ENCODE measurements at places on chromosomes 3 and 15. TPM values are rescaled to one million over a fixed set of nuclear protein-coding genes. Genes with fewer than 3 reads are reported as not detected.

GRCh38 chr3:151093905-151094304, 8.4 kb downstream of the MED12L start:
- H3K4me1 ChIP-seq: no peaks in the 10 kb centered on the region
- H3K27ac ChIP-seq: no peak overlapping the region
- H3K27me3 ChIP-seq: no peaks in the 10 kb centered on the region
- no peaks in the 10 kb centered on the region for H3K36me3 ChIP-seq
- DNase-seq: no peak
- no peak overlapping the region for H3K4me3 ChIP-seq

DNA sequence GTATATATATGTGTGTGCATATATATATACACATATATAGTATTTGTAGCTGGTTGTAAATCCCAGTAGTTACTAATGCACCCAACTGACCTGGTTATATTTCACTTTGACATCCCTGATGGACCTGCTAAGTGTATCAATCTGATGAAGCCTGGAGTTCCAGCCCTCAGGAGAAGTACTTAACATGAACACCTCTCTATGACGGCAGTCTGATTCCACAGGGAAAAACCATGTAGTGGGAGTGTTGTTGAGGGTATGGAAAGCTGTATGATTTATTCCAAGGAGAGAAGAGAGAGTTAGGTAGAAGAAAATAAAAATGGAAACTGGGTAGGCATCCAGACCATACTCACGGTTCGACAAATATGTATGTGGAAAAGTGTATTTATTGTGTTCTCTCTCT, 531.2 kb upstream of the SEMA6D start:
- no peaks in the 10 kb centered on the region for H3K36me3 ChIP-seq
- H3K4me1 ChIP-seq: no peaks in the 10 kb centered on the region
- no peaks in the 10 kb centered on the region for H3K27me3 ChIP-seq
- no peak for DNase-seq
- H3K27ac ChIP-seq: no peak overlapping the region
- H3K4me3 ChIP-seq: no peak overlapping the region

- H3K36me3 ChIP-seq: no peaks in the 10 kb centered on the region
- H3K27ac ChIP-seq: no peak overlapping the region
- no peak overlapping the region for H3K4me3 ChIP-seq
- H3K4me1 ChIP-seq: peaks cover 6% of the 10 kb centered on the region
- DNase-seq: no peak
These were observed 94.4 kb downstream of the SLCO3A1 start for GRCh38 chr15:91947683-91948608.

- no peak for DNase-seq
- H3K27ac ChIP-seq: no peak overlapping the region
- no peaks in the 10 kb centered on the region for H3K4me1 ChIP-seq
- H3K27me3 ChIP-seq: no peaks in the 10 kb centered on the region
- no peak overlapping the region for H3K4me3 ChIP-seq
- no peaks in the 10 kb centered on the region for H3K36me3 ChIP-seq
These were observed 55.2 kb downstream of the CNTN3 start for GRCh38 chr3:74559261-74559660.

DNA sequence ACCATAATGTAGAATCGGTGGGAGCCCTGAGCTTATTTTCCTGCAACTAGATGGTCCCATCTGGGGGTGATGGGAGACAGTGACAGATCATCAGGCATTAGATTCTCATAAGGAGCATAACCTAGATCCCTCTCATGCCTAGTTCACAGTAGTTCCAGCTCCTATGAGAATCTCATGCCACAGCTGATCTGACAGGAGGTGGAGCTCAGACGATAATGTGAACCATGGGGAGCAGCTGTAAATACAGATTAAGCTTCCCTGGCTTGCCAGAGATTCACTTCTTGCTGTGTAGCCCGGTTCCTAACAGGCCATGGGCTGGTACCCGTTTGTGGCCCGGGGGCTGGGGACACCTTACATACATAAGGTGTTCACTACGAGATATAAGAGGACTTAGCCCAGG, 67.5 kb upstream of the LRRFIP2 start:
- peaks cover 13% of the 10 kb centered on the region for H3K4me1 ChIP-seq
- no peak for DNase-seq
- H3K27ac ChIP-seq: no peak overlapping the region
- no peak overlapping the region for H3K4me3 ChIP-seq

- no peak overlapping the region for H3K4me3 ChIP-seq
- H3K36me3 ChIP-seq: no peaks in the 10 kb centered on the region
- H3K27me3 ChIP-seq: no peaks in the 10 kb centered on the region
- H3K27ac ChIP-seq: no peak overlapping the region
- no peaks in the 10 kb centered on the region for H3K4me1 ChIP-seq
These were observed 185.6 kb upstream of the MRPL3 start for GRCh38 chr3:131688370-131688769.

- H3K36me3 ChIP-seq: no peaks in the 10 kb centered on the region
- H3K4me3 ChIP-seq: no peak overlapping the region
- H3K27me3 ChIP-seq: no peaks in the 10 kb centered on the region
- H3K27ac ChIP-seq: no peak overlapping the region
- H3K4me1 ChIP-seq: no peaks in the 10 kb centered on the region
These were observed 149.3 kb upstream of the CTDSPL start for GRCh38 chr3:37712421-37712820.

DNA sequence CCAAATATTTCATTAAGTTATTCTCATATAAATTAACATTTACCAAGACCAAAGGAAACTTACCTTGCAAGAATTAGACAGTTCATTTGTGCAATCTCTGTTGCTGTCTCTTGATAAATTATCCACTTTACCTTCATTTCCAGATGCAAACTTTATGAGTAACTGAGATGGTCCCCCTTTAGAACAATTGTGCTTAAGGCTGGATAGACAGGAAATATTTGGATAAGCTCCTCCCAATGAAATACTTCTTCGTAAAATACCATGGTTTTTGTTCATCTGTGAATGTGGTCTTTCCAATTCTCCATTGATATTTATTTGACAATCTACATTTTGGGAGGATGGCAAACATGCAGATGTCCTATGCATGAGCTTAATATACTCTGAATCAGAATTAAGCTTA, 78.2 kb downstream of the NEDD4 start:
- H3K27ac ChIP-seq: no peak overlapping the region
- no peaks in the 10 kb centered on the region for H3K4me1 ChIP-seq
- no peaks in the 10 kb centered on the region for H3K27me3 ChIP-seq
- H3K4me3 ChIP-seq: no peak overlapping the region
- DNase-seq: no peak

DNA sequence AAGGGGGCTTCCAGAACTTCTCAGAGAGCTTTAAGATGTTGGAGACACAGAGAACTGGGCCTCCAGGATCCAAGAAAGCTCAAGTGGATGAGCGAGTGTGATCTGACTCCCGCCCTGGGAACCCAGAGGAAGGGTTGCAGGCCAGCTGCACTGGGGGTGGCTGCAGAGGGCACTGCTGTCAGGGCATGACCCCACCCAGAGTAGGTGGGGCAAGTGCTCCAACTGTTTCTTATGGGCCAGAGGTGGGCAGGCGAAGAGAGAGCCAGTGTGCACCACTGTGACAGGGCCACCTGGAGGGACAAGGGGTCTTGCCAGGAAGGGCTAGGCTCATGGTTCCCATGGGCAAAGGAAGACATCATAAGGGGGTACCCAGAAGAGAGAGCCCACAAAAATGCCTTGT, 48.8 kb downstream of the EXOG start:
- H3K4me3 ChIP-seq: no peak overlapping the region
- DNase-seq: no peak
- H3K27me3 ChIP-seq: no peaks in the 10 kb centered on the region
- no peaks in the 10 kb centered on the region for H3K36me3 ChIP-seq
- no peak overlapping the region for H3K27ac ChIP-seq

GRCh38 chr3:51311055-51311454, 74.0 kb upstream of the MANF start:
- H3K27me3 ChIP-seq: peaks cover 7% of the 10 kb centered on the region
- DNase-seq: peak; percentile 43
- H3K36me3 ChIP-seq: no peaks in the 10 kb centered on the region
- no peak overlapping the region for H3K27ac ChIP-seq

GRCh38 chr15:64105113-64105704, 9.4 kb downstream of the SNX1 start:
- H3K4me1 ChIP-seq: peaks cover 4% of the 10 kb centered on the region
- no peak for DNase-seq

- no peak overlapping the region for H3K4me3 ChIP-seq
- no peak overlapping the region for H3K27ac ChIP-seq
- no peaks in the 10 kb centered on the region for H3K27me3 ChIP-seq
- H3K4me1 ChIP-seq: no peaks in the 10 kb centered on the region
- no peaks in the 10 kb centered on the region for H3K36me3 ChIP-seq
These were observed 1245.3 kb downstream of the ROBO2 start for GRCh38 chr3:78285032-78285728.

DNA sequence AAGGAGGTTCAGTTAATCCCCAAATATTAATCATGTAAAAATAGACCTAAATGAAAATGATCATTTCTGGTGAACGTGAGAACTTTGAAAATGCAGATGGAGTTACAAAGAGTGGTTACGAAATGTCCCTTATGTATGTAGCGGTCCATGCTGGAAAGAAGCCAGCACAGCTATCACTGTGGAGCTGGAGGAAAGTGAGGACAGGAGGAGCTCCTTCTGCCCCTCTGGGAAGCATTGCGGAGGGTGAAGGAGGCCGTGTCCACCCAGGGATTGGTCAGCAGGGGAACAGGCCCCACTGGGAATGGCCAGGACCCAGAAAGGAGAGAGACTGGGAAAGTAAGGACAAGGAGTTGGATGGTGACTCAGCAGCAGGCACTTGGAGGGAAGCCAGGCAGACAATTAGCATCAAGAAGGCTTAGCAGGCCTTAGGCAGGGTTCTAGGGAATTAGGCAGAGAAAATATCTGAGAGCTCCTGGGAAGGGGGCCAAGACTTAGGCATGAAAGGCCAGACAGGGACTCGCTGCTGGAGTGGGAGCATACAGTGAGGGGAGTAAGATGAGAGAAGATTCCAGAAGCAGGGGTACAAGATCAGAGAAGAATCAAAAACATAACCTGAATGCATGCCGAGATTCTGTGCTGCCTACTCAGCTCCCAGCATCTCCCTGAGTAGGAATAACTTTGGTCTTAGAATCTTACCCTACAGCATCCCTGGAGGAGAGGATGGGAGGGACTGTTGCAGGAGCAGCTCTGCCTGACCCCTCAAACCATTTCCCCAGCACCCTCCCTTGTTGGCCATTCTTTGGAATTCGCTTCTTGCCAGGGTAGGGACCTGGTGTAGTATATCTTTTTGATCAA, 171.0 kb upstream of the UMPS start:
- no peaks in the 10 kb centered on the region for H3K27me3 ChIP-seq
- no peaks in the 10 kb centered on the region for H3K4me1 ChIP-seq
- H3K36me3 ChIP-seq: no peaks in the 10 kb centered on the region
- H3K27ac ChIP-seq: no peak overlapping the region

Gene GP9
- total RNA-seq: not detected

Gene CELSR3
- total RNA-seq: 8.3 TPM

Gene MAN2A2
- total RNA-seq: 117 TPM

Gene ACP3
- total RNA-seq: 1.9 TPM

Gene ESYT3
- not detected for total RNA-seq

Gene PCLAF
- 67.9 TPM for total RNA-seq

Gene MUC13
- not detected for total RNA-seq

All from naive thymus-derived CD4-positive, alpha-beta T cell (primary cell).